ENCODE measurements at places on chromosomes 5 and 9.

- DNase-seq = no peak
These were observed 3.6 kb downstream of the FBXO38 start for GRCh38 chr5:148387325-148387724.

GRCh38 chr9:16329671-16330113, 540.8 kb downstream of the BNC2 start:
- DNase-seq = no peak

- no peak for DNase-seq
These were observed 7.2 kb downstream of the MACROH2A1 start for GRCh38 chr5:135391869-135392255.

DNA sequence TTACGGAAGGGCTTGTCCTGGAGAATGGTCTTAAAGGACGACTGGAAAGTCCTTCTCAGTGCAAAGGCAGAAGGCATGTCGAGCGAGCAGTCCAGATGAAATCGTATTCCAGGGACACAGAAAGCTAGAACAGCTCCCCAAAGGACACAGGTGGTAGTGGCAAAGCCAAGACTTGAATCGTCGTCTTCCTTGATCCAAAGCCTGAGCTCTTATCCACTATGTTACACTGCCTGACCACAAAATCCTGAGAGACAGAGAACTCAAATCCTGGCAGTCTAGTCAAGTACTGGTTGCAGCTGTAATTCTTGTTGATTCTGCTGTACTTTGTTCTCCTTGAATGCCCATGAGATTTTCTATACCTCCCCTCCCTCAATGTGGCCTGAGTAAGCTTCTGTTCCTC, 198.7 kb downstream of the TARS1 start:
- DNase-seq = no peak

DNA sequence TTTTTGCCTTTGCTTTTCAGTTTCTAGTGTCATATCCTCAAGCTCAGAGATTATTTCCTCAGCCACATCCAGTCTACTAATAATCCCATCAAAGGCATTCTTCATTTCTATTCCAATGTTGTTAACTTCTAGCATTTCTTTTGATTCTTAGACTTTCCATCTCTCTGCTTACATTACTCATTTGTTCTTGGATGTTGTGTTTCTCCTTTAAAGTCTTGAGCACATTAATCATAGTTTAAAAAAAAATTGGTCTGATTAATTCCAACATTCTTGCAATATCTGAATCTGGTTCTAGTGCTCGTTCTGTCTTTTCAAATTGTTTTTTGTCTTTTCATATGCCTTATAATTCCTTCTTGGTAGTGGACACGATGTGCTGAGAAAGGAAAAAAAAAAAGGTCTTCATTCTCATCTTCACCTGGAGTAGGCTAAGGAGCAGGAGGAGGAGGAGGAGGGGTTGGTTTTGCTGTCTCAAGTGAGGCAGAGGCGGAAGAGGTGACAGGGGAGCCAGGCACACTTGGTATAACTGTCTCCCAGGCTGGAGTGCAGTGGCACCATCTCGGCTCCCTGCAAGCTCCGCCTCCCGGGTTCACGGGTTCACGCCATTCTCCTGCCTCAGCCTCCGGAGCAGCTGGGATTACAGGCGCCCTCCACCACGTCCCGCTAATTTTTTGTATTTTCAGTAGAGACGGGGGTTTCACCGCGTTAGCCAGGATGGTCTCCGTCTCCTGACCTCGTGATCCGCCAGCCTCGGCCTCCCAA, 16.3 kb downstream of the PRXL2C start:
- DNase-seq = no peak

DNA sequence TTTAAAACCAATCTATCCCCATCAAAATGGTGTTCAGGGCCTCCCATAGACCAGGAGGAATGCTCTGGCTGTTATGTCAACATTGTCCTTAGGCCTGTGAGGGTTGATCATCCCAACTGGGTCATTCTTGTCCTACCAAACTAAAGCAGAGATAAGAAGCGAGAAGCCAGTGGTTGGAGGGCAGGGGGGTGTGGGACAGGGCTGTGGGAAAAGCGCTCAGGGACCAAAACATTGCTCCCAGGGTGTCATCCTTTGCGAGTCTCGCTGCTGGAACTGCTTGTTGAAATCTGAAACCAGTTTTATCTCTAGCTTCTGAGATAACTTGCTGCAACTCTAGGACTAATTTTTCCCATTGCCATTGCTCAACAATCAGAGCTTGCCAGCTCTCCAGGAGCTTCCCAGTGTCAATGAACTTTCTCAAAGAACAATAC, 48.1 kb downstream of the SPATA31C2 start:
- DNase-seq = no peak

DNA sequence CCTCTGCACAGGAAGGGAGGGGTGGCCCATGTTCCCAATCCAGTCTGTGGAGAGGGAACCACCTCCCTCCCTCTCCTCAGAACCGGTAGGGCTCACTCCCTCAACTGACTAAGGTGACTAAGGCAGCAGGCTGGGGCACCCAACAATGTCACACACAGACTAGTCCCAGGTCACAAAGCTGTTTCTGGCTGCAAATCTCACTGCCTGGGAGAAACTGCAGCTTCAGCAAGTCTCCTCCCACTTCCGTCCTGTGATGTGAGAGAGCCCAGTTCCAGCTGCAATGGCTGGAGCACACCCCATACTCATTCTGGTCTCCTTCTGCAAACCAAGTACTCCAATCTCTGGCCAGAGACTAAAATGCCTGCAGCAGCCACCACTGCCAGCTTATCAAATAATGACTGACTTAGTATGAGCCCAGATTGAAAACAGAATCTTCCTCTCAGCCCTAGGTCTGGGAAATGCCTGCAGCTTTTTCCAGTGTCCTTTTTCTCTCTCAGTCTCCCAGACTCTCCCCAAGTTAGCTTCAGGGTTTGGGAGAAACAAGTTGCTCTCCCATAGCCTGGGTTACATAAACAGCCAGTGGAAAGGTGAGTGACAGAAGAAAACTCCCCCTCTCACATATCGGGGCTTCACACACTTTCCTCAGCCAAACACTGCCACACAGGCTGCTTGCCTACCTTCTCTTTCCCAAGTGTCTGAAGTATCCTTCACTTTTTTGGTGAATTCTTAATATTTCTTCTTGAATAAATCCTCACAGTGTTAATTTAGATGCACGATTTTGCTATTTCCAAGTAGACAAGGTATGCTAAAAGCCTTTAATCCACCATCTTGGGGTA, 247.4 kb upstream of the RASA1 start:
- no peak for DNase-seq

DNA sequence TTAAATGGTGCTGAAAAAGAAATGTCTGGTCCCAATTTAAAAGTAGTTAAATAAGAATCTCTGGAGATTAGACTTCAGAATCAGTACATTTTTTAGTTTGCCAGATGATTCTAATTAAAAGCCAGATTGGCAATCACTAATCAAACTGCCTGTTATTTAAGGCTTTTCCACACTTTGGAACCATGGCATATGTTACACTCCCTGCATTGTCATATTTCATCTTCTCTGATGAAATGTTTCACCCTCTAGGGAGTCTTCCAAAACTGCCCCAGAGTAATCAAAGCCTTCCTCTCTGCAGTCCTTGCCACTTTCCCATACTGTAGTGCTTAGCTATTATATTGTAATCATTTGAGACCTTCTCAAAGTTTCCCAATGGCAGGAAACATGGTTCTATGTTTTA, 17.5 kb upstream of the OR13C9 start:
- DNase-seq = no peak

DNA sequence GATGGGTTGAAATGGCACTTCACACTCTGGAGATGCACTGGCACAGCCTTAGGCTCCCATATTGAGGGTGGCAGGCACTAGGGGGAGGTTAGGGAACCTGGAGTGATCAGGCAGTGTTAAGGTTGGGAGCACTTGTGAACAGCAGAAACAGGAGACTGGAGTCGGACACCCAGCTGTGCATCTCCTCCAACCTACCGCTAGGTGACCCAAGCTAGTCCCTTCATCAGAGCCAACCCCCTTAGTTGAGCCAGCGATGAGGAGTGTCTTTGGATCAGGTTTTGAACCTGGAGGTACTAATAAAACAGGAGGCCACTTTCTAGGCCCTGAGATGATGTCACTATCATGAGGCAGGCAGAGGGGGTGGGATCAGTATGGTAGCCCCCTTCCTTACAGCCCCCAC, 1.7 kb downstream of the ACTL7B start:
- DNase-seq = no peak

DNA sequence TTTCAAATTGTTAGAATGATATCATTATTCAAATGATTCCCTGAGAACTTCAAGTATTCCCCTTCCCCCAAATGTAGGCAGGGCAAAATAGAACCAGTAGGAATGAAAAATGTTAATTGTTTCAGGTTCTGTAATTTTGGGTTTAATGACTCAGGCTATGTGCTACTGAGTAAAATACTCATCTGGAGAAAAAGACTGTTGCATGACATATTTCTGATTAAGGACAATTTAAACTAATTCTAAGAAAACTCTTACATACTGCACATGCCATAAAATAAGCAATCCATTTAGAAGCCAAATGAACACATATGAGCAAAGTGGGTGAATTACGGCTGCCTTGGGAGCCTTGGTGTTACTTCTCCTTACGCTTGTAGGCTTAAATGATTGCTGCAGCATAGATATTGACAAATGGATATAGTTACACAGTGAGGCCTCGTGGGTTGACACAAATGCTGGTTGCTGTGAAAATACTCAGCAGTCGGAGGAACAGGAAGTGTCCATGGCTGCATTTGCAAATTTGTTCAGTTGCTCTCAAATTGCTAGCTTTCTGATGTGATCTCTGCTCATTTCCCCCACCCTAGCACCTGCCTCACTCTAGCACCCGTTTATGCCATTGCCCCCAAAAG, 174.9 kb upstream of the DMAC1 start:
- DNase-seq = no peak

- no peak for DNase-seq
These were observed 44.2 kb downstream of the SH3PXD2B start for GRCh38 chr5:172410160-172410559.

GRCh38 chr5:51632793-51633192, 249.5 kb downstream of the ISL1 start:
- DNase-seq = no peak

- DNase-seq = no peak
These were observed 1712.5 kb upstream of the C9orf72 start for GRCh38 chr9:29285818-29286217.

DNA sequence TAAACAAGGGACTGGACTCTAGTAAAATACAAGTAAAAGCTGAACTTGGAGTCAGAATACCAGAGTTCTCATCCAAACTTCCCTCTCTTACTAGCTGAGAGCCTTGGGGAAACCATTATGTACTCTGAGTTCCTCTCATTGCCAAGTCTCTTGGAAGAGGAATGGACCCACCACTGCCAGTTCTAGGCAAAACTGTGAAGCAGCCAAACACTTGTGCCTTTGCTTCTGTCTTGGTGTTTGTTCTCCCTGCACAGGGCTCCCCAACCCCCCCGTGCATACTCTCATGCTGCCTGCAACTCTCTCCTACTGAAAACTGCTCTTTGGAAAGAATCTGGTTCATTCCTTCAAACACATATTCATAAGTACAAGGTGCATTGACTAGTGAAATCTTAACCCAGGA, 102.6 kb downstream of the PDZD2 start:
- no peak for DNase-seq

- no peak for DNase-seq
These were observed 25.7 kb downstream of the UTP15 start for GRCh38 chr5:73591102-73591695.

- DNase-seq = no peak
These were observed 2375.8 kb downstream of the MAT2B start for GRCh38 chr5:165881259-165881658.

- no peak for DNase-seq
These were observed 73.7 kb upstream of the FST start for GRCh38 chr5:53406630-53407316.

DNA sequence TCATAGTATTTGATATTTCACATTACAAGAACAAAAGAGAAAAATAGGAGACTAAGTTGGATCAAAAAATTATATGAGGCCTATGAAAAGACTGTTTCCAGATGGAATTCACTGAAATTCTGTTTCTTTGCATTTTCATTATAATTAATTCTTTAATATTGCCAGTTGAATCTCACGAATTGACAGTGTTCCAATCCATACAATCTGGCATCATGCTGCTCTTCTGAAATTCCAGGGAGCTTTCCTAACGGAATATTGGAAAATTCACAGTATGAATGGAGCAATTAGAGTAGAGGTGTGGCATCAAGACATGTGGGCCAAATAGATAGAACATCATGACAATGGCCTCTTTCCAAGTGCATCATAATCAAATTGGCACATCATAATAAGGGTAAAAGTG, 1178.9 kb upstream of the WWC1 start:
- no peak for DNase-seq

- no peak for DNase-seq
These were observed 22.4 kb downstream of the FNBP1 start for GRCh38 chr9:130020618-130021017.

DNA sequence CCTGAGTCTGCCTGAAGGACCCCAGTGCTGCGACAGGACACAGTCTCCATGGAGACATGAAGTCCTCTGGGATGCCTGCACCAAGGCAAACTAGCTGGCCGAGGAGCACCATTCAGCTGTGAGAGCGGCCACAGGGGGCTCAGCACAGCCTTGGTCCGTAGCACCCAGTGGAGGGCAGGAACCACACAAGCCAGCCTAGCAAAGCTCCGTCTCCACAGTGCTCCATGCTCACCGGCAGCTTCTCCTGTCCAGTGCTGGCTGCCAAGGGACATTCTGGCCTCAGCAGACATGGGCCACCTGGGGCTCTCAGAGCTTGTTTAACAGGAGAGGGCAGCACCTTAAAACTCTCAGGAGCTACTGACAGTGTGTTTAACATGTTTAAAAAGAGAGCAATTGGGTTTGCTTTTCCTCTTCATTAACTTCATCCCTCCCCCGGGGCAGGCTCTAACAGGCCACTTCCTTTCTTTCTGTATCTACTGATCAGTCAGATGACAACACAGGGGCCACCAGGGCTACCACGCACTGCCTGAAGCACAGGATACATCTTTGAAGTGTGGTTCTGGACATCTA, 57.0 kb downstream of the SECISBP2 start:
- DNase-seq = no peak

DNA sequence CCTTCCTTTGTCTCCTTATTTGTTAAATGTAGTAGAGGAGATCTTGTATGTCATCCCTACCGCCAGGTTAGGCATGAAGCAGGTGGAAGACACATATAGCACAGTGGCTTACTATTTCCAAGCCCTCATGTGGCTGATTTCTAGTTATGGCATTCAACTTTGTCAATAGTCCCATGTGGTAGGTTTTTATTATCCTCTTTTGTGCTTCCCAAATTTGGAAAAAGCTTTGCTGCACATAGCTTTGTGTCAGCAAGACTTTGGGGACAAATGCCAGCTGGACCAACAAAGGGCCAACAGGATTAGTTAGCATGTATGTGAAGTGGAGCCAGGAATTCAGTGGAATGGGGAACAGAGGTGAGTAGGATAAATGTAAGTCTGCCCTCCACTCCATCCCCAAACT, 276.3 kb downstream of the PSAT1 start:
- DNase-seq = no peak

- no peak for DNase-seq
These were observed 59.3 kb upstream of the SELENOP start for GRCh38 chr5:42870882-42871418.

GRCh38 chr9:107308461-107308860, 25.4 kb downstream of the RAD23B start:
- no peak for DNase-seq
